ENCODE measurements at places on chromosomes 2 and 18.

DNA sequence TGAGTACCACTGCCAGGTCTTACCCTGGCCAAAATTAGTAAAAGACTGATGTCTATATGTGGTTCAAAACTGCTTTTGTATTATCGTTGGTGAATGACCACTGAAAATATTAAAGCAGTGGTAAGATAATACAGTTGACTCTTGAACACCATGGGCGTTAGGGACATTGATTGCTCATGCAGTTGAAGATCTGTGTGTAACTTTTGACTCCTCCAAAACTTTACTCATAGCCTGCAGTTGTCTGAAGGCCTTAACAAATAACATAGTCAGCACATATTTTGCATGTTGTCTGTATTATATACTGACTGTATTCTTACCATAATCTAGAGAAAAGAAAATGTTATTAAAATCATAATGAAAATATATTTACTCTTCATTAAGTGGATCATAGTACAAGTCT lies 5.8 kb upstream of the ANKRD12 start:
- DNase-seq, result no peak

DNA sequence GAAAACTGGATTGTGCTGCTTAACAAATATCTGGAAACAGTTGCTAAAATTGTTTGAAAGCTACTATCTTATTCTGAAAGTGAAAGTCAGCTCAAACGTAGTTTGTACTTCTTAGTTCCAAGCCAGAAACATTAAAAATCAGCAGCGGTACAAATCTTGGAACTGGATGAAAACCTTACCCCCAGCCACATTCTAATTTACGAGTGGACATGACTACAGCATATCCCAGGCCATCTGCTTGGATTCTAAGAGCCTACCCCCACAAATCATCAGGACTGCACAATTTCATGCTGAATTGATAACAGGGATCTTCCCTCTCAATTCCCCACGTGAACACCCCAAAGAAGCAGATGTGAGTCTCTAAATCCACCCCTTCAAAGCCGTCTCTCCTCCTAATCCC lies 158.7 kb upstream of the NCKAP5 start:
- no peak for DNase-seq

DNA sequence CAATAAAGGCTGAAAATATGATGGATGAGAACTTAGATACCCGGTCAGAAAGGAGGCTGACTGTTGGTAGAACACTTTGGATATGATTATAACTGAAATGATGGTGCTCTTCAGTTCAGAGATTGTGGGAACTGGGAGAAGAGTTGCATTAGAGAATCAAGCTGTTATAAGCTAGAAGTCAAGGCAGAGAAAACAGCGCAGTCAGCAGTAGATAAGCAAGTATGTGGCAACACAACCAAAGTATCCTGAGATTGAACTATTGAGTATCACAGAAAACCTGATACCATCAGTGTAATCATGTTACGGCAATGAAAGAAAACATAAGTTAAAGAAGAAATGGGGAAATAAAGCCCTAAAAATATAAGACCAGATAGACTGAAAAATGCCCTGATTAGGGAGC lies 633.9 kb upstream of the LRRTM1 start:
- no peak for DNase-seq

DNA sequence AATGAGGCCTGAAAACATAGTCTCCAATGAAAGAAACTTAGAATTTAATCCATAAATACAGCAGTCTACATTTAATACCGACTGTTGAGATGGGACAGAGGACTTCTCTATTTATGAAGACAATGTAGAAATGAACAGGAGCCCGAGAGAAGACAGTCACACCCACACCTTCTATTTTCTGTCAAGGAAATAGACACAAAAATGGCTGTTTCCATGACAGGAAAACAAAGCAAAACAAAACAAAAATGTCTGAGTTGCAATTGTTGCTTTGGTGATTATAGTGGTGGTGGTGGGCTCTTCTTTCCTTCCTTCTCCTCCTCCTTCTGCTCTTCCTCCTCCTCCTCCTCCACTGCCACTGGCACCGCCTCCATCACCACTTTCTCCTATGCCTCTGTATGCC lies 72.3 kb upstream of the CCDC68 start:
- DNase-seq, result peak; percentile 28

DNA sequence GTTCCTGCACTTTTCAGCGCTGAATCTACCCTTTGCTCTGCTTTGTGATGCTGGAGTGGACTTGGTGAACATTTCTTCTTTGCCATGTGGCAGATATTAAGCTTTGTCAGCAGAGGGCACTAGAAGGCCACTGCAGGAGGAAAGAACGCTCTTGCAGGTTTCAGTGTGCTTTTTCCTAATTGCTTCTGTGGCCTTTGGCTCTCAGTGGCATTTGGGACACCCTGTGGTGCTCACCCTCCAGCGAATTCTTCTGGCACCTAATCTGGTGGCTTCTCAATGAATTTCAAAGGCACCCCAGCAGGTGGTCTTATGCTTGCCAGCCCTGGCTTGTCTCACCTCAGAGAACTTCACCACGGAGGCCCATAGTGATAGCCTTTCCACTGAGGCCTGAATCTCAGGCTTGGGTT lies 146.7 kb downstream of the MYO3B start:
- peak; percentile 27 for DNase-seq

DNA sequence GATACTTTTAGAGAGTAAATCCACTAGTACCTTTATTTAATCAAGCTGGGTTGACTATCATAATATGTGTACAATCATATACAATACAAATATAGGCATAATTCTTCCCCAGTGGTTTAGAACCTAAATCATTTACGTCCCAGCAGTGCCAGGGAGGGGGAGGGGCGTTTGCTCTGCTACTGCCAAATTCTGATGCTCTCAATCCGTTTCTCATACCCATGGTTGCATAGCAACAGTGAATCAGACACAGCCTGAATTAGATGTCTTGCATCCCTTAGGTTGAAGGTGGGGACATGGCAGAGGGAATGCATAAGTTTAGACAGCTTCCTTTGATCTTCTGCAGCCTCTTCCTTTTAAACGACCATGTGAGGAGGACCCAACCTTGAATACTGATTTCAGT lies 135.4 kb downstream of the ABCA12 start:
- DNase-seq, result peak; percentile 25

DNA sequence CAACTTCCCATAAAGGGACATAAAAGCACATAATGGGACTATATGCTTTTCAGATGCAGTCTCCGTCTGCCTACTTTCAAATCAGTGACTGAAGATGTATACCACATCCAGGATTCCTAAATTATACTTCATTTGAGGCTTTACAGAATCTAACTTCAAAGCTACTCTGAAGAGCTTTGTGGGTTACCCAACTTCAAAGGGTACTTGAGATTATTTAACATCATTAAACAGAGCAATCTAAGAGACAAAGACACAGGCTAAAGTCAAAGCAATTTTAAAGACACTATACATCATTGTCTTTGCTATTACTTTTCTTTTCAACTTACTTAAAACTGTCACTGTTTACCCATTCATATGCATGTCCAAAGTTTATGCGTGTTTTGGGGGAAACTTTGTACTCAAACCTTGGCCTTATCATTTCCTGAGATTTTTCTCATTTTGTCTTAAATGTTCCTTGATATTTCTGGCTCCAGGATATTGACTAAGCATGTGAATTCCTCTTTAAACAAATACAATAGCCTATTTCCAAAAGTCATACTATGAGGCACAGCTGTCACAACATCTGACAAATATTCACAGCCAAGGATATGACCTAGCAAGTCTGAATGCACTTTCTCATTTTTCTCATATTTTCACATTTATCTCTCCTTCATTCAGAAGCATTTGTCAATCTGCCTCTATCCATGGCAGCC lies 1985.1 kb upstream of the PIK3C3 start:
- no peak for DNase-seq

DNA sequence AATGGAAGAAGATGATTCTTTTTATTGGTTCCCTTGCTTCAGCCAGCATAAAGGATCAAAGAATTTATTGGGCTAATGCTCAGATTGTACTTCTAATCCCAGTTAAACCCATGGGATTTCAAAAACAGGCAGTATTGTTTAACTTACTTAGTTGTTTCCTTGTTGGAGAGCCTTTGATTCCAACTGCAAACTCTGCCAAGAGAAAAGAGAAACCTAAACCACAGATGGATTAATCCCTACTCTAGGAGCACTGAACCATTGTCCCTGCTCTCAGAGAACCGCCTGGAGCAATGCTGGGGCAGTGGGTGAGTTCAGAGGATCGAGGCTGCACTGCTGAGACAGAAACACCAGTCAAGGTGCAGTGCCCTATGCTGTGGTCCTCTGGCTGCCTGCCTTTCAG lies 44.9 kb upstream of the SIGLEC15 start:
- DNase-seq, result peak; percentile 83

DNA sequence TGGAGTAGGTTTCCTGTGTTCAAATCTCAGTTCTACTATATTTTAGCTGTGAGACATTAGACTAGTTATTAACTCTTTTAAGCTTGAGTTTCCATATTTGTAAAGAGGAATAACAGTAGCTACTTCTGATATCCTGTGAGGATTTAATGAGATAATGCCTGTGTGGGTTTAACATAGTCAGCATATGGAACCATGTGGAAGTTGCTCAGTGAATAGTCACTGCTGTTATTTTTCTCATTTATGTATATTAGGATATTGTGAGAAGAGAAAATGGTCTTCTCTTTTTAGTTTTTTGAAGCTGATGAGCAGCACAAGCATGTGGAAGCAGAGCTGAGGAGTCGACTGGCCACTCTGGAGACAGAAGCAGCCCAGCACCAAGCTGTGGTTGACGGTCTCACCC lies 70.5 kb upstream of the STON1 start:
- no peak for DNase-seq

DNA sequence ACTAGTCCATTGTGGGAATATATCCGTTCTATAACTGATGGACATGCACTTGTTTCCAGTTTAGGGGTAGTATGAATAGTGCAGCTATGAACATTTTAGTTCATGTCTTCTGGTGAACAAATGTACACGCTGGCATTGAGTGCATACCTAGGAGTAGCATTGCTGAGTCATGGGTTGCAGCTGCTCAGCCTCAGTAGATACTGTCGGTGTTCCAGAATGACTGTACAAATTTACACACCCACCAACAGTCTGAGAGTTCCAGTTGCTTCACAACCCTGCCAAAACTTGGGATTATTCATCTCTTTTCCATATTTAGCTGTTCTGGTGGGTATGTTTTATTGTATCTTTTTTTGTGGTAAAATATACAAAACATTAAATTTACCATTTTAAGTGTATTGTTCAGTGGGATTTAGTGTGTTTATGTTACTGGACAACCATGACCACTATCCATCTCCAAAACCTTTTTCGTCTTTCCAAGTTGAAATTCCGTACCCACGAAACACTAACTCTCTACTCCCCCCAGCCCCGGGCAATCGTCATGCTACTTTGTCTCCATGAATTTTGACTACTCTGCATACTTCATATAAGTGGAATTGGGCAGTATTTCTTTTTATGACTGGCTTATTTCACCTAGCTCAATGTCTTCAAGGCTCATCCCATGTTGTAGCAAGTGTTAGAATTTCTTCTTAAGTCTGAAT lies 281.0 kb downstream of the PRKCE start:
- DNase-seq, result peak; percentile 40

DNA sequence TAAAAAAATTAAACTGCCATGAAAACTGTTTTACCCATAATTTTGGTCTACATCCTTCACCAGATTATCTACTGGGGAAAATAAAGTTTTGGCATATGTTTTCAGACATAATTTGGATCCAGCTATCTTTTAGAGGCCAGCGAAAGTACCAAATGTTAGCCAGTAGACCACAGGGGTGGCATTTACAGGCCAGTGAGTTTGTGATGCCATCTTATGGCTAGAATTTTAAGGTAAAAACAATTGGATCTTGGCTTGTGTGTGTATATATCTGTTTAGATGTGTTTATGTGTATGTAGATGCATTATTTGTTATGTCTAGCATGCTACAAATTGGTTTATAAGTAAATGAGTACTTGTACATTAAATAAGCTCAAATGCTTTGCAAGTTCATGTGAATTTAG lies 322.6 kb downstream of the ASXL3 start:
- DNase-seq, result no peak

- no peak for DNase-seq
Observed at GRCh38 chr2:126515471-126515870, 140.5 kb upstream of the GYPC start.

DNA sequence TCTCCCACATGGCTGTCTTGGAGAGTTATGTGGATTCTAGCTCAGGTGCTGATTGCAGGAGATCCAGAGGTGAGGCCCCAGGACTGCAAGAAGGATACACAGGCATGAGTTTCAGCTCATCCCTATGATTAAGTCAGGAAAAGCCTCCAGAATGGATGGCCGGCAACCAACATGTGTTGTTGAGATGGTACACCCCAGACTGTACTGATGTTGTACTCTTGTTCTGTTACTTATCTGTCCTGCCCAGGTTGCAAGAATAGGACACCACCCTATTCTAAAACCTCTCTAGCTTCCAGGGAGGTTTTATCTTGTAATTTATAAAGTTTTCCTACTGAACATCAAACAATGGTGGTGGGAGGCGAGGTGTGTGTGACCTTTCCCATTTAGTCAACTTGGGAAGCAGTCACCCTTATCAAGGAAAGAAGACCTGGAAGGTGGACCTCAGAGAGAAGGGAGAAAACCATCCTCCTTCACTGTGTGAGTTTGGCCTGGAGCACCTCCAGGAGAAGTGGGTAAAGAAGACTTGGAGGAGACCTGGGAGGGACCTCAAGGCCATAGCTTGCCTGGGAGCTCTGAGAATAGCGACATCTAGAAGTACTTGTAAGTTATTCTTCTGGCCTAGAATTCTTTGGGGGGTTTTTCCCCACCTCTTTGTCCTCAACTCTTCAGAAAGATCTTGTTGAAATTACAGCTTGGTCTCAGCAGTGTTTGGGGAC lies 8.6 kb downstream of the FAM124B start:
- no peak for DNase-seq

GRCh38 chr2:235843591-235844395 lies 324.4 kb downstream of the GBX2 start:
- no peak for DNase-seq

GRCh38 chr2:148943097-148943496 lies 68.1 kb downstream of the KIF5C start:
- no peak for DNase-seq

DNA sequence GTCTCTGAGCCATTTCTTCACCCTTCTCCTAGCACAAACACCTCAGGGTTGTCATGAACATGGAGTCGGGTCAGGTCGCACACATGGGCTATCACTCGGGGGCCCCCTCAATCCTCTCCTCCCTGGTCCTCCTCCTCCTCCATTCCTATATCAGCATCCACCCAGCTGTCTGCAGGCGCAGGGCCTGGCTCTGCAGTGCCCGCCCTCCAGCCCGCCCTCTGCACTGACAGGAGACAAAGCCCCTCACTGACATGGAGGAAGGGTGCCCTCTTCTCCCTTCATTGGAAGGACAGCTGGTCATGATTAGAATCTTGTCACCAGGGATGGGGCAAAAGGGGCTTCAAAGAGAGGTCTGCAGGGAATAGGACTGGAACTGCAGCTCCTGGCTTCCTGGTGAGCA lies 21.7 kb downstream of the HS1BP3 start:
- no peak for DNase-seq

DNA sequence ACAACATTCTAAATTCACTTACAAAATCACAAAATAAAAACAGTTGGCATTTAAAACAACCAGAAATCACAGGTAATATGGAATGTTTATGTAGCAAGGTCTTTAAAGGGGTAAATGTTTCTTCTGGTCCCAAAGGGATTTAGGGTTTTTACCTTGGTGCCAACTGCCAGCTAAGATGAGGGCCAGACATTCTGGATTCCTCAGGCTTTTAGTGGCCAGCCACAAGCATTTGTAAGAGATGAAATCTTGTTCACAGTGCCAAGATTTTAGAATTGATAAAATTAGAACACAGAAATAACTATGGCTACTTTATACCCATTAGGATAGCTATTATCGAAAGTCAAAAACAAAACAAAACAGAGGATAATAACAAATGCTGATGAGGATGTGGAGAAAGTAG lies 60.4 kb upstream of the CDKL4 start:
- peak; percentile 47 for DNase-seq

Data from M059J (cell line).